ENCODE measurements at places on chromosomes 2 and 18.

GRCh38 chr2:17830053-17831034, 14.1 kb downstream of the MSGN1 start:
- peak; percentile 2 for DNase-seq

- no peak for DNase-seq
These were observed 29.5 kb upstream of the ALMS1 start for GRCh38 chr2:73356097-73356496.

DNA sequence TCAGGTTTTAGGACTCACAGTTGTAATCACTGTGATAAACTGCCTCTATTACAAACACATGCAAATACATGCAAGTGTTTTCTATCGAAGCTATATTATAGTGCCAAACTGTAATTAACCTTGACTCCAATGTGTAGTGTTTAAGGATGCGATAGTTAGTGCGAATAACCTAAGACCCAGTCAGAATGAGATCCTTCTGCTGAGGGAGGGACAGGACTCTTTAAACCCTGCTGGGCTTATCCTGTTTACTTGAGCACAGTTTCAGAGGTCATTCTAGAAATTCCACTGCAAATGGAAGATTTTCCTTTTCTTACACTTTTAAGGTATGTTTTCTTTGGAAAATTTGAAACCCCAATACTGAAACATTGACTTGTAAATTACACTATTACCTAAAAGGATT, 68.2 kb downstream of the CALCRL start:
- DNase-seq = no peak

GRCh38 chr18:36758623-36759022, 70.2 kb downstream of the TPGS2 start:
- no peak for DNase-seq

DNA sequence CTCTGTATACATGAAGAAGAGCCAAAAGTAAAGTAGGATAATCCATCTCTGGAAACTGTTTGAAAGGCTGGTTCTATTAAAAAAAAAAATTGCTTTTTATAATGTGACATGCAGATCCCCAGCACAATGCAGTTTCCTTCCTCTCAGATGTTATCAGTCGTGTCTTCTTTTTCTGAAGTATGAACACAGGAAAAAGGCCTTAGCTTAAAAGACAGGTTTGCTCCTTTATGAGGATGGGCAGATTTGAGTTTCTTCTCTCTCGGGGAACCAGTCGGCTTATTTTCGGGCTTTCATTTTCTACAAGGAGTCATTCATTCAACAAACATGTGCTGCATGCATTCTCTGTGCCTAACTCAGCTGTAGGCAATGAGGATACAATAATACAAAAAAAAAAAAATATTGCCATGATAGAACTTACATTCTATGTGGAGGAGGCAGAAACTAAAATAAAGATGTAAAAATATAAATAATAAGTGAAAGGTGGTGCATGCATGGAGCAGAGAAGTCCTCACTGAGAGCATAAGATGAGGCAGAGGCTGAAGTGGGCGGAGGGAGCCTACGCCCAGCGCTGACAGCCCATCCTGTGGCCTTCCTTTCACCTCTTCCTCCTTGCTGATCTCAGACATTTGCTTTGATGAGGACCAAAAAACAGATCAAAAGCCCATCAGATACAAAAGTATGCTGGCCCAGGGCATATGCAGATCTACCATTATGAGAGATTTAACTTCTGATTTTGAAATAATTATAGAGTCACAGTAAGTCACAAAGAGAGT, at the start of gene CD226:
Gene CD226 (minus strand): TSS at position 513 of the 773 bp plus-strand sequence. CDS start 467 bp downstream, at position 46.
- DNase-seq = no peak

DNA sequence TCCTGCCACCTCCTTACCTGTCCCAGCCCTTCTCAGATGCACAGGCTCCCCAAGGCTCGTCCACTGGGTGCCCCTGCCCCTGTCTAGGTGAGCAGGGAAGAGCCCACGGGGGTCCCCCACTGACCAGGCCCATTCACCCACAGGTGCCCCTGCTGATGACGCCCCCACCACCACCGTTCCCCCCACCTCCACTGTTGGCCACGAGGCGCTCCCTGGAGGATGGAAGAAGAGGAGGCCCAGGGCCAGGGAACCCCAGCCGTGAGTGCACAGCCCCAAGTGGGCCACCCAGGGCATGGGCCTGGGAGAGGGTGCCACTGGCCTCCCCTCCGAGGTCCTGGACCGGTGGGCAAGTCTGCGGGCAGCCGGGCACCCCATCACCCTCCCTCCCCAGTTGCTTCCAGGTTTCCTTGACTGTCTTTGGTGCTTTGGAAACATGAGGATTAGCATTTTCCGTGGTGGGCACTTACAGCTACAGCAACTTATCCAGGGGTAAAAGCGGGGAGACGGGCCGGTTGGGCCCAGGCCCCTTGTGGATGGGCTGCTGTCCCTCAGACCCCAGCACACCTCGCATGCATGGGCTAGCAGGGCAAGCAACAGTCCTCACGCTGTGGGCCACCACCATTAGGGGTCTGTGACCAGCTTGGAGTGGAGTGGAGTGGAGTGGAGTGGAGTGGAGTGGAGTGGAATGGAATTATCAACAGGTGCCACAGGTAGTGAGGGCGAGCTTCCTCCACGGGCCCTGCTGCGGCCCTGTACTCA, 13.2 kb upstream of the KLHL30 start:
- DNase-seq = peak; percentile 4

DNA sequence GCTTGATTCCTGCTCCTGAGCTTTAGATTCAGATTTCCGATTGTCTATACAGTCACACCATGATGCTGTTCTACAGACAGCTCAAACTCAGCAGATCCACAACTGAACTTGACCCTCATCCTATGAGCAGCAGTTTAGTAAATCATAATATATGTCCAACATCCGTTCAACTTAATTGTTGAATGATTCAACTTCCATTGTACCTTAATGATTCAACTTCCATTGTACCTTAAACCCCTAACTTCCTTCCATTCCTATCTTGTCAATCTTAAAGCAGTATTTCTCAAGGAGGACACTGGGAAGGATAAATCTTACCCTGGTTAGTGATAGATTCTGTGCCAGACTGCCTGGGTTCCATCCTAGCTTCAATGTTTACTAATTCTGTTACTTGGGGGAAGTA, 60.1 kb downstream of the PIGN start:
- no peak for DNase-seq

DNA sequence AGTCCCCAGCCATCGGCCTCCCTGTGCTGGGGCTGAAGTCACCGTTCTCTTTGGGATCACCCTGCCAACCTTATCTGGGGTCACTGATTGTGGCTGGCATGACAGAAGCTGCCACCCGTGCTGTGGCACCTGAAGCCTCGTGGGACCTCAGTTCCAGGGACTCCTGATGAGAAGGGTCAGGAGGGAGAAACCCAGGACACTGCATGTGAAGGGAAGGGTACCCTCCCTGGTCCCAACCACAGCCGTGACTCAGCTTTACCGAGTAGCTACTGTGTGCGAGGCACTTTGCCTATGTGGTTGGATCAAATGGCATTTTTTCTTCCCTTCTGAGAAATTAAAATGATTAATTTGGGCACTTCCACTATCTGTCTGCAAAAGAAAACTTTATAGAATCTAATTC, 64.4 kb downstream of the SP110 start:
- DNase-seq = no peak

- no peak for DNase-seq
These were observed 146.4 kb upstream of the MAP2 start for GRCh38 chr2:209277444-209277843.

- no peak for DNase-seq
These were observed 1941.2 kb upstream of the CELF4 start for GRCh38 chr18:39506581-39507330.

DNA sequence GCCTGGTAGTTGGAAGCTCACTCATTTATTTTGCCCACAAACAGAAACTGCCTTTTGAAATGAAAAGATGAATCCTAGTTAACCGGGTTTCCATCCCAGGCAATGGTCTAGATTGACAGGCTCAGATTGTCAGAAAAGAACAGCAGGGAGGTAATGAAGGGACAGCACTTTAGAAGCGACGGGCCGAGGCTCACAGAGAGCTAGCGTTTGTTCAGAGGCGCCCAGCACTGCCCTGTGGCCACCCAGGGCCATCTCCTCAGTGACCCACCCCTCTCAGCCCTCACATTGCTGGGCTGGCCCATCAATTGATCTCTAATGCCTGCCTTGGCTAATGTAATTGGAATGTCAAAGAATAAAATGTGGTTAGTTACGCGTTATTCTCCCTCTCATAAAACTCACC, 304.8 kb downstream of the CDCA7 start:
- no peak for DNase-seq

DNA sequence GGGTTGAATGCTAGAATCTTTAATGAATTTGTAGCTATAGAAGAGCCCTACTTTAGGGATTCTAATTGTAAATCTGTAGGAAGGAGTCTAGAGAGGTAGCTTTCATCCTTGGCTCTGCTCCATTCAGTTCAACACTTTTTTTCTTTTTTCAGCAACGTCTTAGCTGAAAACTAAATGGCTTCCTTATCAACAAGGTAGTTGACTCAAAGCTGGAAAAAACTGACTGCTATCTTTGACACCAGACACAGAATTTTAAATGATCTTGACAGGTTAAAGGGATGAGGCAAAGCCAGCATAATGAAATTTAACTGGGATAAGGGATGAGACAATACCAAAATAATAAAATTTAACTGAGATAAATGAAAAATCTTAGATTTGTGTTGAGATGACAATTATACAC, 54.9 kb downstream of the TMEFF2 start:
- DNase-seq = no peak

DNA sequence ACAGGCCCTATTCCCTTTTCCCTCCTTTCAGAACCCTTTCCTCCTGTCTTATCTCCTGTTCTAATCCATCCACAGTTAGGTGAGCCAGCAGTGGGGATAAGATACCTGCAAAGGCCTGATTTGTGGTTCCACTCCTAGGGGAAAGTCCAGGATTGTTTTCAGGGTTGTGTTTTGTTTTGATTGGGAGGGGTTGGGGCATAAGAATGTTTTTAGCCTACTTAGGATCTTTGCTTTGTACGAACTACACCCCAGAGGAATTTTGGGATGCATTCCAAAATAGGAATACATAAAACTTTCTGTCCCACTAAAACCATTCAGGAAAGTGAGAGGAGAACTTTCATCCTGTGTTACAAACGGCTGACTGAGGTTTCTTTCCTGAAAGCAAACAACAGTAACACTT, 150.8 kb upstream of the PGAP1 start:
- no peak for DNase-seq

DNA sequence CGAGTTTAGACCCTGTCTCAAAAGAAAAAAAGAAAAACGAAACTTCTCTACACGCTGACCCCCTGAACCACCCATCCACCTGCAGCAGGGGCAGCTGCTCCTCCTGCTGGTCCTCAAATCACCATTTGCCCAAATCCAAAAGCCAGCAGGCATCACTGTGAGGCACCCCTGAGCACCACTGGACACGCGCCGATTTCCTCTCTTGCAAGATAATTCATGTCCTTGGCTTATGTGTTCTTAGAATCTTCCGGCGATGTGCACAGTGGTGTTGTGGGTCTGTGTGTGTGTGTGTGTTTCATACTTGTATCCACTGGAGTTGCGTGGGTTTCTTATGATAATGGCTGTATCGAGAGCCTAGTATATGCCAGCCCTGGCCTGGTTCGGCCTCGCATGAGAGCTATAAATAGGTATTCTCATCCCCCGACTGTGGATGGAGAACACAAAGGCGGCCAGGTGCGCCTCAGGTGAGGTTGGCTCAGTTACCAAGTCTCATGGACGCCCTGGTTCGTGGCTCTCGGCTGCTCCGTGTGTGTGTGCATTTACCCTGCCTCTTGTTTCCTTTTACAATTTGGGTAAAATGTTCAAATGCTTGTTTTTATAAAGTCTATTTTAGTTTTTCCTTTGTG, 235.5 kb downstream of the HDAC4 start:
- no peak for DNase-seq

DNA sequence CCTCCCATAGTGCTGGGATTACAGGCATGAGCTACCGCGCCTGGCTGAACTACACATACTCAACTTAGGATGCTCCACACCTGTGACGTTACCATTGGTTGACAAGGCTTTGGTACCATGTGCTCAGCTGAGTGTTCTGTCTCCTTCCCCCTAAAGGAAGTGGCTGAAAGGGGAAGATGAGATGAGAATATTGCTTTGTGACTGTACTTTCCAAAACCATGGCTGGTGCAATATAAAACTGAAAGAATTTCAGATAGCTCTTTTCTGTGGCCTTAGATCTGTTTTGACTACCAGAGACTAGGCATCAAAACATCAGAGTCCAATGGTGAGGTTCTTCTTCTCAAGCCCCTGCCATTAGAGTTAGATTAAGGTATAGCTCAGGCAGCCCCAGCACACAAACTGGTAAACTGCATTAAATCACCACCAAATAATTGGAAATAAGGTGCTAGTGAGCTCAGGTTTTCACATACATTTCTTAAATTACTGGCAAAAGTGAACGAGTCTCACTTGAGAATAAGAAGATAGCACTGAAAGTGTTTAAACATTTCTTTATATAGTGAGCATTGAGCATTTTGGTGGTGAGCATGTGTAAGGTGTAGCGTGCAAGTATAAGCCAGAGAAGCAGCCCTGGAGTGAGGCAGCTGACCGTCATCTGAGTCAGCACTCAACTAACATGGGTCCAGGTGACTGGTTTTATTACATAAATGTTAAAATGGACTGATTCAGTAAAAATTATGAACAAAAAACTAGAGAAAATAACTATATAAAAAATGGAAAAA, 113.5 kb upstream of the FZD5 start:
- DNase-seq = no peak

- DNase-seq = no peak
These were observed 243.6 kb upstream of the SLC39A10 start for GRCh38 chr2:195413422-195413821.

DNA sequence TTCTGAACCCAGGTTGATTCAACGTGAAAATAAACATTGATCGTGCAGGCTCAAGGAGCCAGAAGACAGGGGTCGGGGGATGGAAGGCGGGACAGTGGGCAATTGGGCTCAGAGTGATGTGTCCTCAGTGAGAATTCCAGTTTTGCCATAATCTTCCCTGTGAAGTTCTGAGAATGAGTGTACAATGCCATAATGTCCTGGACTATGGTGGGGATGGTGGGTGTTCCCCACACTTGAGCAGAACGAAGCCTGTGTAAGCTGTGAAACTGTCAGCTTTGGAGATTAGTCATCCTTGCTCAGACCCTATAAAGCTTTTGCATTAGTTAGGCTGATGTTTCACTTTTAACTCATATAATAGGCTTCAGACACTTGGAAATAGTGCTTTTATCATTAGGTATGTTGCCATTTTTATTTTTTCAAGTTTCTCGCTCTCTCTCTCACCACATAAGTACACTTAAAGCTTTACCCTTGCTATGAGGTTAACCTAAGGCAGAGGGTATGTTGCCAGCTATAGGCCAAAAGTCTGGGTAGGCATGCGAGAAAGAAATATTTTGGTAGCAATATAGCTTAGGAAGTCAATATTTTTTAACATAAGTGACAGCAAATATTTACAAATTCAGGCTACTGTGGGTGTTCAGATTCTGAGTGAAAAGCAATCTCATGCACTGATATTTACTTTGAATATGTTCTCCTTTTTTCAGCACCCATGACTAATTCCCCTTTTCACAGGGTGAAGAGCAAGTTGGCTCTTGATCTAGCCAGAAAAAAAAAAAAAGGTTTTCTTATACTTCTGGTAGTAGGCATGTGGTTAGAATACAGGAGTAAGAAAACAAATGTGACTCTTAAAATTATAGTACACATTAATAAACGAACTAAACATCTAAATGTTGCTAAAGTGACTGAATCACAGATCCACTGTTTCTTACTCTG, 47.2 kb downstream of the CDC42EP3 start:
- no peak for DNase-seq

- DNase-seq = no peak
These were observed 752 bp upstream of the CYTIP start for GRCh38 chr2:157444641-157445040.
